ENCODE measurements at places on chromosomes 3 and 15.

DNA sequence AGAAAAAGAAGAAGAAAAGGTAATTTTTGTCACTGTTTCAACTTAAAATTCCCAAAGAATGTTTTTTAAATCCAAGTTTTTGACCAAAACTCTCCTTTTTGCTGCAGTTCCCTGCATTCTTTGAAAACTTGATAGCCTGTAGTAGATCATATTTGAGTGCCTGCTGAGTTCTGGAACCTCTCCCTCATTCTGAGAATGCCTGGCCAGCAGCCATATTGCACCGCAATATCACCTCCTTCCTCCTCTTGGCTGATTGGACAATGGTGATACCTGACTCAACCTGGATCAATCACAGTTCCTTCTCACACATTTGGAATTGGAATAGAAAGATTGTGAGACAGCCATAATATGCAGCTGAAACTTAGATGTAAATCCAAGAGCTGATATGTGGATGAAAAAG lies 97.6 kb upstream of the GAP43 start:
- no peak for DNase-seq

DNA sequence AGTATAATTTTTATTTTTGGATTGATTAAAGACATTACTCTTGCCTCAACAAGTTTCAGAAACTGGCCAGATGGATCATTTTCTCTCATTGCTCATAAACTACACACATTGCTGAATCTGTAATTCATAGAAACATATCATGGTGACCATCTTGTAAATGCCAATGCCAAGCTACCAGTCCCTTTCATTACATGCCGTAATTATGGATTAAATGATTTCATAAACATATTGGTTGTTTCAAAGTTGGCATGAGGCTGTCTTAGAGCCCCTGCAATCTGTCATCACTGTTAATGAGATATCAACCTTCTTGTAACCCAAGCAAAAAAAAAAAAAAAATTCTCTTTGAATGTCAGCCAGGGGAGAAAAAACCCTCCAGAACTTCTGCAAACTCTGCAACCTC lies 112.2 kb downstream of the DCLK3 start:
- DNase-seq: no peak

DNA sequence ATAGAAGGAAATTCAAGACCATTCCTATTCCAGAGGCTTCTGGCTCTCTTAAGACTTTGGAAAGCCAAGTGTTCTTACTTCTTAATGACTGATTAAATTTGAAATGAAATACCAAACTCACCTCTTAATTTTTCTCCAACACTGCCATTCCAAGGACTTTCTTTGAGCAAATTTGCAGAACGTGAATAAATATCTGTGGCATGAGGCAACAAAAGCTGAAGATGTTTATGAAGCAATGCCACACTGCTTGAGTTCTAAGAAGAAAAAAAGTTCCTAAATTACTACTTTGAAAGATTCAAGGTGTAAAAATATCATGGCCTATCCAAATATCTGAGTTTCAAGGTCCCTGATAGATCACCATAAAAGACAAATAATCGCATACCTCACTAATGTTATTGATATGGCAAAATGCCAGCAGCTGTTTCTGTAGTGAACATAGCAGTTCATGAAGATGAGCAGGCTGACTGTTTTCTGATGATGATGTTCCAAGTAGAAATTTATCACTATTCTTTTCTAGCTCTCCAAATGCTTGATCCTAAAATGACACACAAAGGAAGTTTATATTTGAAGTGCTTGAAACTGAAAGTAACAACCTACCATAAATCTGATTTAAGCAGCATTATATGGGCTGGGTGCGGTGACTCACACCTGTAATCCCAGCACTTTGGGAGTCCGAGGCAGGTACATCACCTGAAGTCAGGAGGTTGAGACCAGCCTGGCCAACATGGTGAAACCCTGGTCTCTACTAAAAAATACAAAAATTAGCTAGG lies 104.4 kb downstream of the HERC1 start:
- DNase-seq: no peak

- DNase-seq: no peak
These were observed 48.2 kb upstream of the TEX264 start for GRCh38 chr3:51622868-51623267.

DNA sequence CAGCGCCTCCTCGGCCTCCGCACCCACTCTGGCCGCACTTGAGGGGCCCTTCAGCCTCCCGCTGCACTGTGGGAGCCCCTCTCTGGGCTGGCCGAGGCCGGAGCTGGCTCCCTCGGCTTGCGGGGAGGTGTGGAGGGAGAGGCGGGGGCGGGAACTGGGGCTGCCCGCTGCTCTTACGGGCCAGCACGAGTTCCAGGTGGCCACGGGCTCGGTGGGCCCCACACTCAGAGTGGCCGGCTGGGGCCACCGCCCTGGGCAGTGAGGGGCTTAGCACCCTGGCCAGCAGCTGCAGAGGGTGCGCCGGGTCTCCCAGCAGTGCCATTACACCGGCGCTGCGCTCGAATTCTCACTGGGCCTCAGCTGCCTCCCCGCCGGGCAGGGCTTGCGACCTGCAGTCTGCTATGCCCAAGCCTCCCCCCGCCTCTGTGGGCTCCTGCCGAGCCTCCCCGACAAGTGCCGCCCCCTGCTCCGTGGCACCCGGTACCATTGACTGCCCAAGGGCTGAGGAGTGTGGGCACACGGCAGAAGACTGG lies 167.1 kb upstream of the PLSCR5 start:
- no peak for DNase-seq

- no peak for DNase-seq
These were observed 31.6 kb upstream of the FAM174B start for GRCh38 chr15:92687195-92687602.

- DNase-seq: no peak
These were observed 342.2 kb upstream of the TPRG1 start for GRCh38 chr3:188829576-188829975.

GRCh38 chr3:129699612-129700011 lies 93.1 kb upstream of the PLXND1 start:
- DNase-seq: no peak

DNA sequence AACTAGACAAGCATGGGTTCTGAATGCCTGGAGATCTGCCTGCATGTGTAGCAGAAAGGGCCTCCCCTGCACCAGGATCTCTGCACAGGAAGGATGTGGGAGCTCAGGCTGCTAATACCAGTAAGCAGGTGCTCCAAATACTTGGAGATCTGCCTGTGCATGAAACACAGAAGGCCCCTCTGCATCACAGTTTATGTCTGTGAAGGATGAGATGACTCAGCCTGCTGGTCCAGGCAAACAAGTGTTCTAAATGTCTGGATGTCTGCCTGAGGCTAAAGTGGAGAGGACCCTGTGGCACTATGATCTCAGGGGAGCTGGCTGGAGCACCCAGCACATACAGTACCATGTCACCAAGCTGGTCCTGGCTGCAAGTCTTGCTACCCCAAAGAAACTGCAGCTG lies 678.8 kb downstream of the MCTP2 start:
- DNase-seq: no peak

GRCh38 chr15:50854601-50855490 lies 53.6 kb upstream of the AP4E1 start:
- no peak for DNase-seq

- DNase-seq: no peak
These were observed 65.9 kb downstream of the SLCO2A1 start for GRCh38 chr3:133963657-133964396.

DNA sequence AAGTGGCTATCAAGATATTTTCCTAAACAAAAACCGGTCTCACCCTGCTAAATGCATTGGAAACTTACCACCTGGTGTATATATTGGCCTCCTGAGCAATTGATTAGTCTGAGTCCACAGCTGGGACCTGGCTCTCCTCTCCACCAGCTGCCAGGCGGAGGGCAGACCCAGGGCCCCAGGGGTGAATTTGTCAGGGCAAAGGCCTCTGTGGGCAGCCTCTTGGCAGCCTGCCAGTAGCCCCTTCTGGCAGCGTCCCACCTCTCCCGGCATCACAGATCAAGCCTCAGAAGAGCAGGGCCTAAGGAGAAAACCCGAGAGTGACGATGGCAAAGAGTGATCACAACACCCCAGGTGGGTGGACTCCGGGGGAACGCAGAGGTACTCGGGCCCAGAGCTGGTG lies 43.0 kb upstream of the IDH2 start:
- DNase-seq: no peak

GRCh38 chr15:72592097-72592496 lies 62.4 kb upstream of the GOLGA6B start:
- no peak for DNase-seq

- peak; percentile 48 for DNase-seq
These were observed 20.4 kb upstream of the PLXND1 start for GRCh38 chr3:129626744-129627349.

DNA sequence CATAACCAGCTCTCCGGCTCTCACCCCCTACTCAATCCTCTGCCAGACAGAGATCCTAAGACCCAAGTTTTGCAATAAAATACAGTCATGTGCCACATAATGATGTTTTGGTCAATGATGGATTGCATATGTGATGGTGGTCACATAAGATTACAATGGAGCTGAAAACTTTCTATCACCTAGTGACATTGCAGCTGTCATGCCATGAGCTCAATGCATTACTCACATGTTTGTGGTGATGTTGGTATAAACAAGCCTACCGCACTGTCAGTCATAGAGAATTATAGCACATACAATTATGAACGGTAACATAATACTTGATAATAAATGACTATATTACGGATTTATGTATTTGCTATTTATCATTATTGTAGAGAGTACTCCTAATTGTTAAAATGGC lies 26.9 kb upstream of the SAMMSON start:
- no peak for DNase-seq

- DNase-seq: no peak
These were observed 5.2 kb upstream of the ZXDC start for GRCh38 chr3:126480861-126481260.

DNA sequence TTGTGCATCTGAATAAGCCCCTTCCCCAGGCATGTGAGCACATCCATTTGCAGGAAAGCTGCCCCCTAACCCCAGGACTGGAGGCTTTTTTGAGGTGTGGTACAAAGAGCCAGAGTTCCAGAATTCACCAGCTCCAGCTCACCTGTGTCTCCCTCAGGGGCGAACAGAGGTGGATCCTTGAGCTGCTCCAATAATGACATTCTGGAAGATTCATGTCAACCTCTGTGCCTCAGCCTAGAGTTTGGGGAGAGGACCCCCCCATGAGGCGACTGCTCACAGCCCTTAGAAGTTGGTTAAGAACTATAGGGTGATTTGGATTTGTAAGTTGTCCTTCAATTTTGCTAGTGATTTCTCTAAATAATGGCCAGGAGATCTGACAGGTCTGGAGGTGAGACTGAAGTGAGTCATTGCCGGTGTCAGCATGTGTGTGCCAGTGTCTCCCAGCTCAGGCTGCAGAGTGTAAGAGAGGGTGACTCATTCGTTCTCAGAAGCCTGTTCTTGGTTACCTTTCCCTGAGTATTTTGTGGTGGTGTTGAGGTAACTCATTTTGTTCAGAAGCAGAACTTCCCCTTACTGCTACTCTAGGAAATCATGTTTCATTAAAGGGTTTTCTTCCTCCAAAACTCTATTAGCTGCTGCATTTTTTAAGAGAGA lies 136.9 kb upstream of the TOPAZ1 start:
- DNase-seq: no peak

DNA sequence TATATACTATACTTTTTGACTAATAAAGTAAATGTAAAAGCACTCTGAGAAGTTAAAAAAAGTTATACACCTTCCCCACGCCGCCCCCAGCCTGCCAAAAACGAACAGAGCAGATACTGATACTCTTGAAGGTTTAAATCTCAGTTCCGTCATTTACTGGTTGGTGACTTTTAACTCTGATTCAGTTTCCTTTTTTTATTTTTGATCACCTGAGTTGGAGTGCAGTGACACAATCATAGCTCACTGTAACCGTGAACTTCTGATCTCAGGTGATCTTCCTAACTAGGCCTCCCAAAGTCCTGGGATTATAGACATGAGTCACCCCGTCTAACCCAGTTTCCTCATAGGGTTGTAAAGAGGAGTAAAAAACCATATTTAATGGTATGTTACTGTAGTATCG lies 3.3 kb upstream of the TIPIN start:
- no peak for DNase-seq

GRCh38 chr3:98556164-98557130 lies 24.7 kb downstream of the GPR15 start:
- DNase-seq: peak; percentile 98

GRCh38 chr3:115517457-115518050 lies 105.8 kb upstream of the GAP43 start:
- no peak for DNase-seq

GRCh38 chr15:65723876-65724275 lies 68.2 kb downstream of the DENND4A start:
- DNase-seq: no peak

GRCh38 chr3:64138656-64139375 lies 86.5 kb downstream of the PRICKLE2 start:
- no peak for DNase-seq

DNA sequence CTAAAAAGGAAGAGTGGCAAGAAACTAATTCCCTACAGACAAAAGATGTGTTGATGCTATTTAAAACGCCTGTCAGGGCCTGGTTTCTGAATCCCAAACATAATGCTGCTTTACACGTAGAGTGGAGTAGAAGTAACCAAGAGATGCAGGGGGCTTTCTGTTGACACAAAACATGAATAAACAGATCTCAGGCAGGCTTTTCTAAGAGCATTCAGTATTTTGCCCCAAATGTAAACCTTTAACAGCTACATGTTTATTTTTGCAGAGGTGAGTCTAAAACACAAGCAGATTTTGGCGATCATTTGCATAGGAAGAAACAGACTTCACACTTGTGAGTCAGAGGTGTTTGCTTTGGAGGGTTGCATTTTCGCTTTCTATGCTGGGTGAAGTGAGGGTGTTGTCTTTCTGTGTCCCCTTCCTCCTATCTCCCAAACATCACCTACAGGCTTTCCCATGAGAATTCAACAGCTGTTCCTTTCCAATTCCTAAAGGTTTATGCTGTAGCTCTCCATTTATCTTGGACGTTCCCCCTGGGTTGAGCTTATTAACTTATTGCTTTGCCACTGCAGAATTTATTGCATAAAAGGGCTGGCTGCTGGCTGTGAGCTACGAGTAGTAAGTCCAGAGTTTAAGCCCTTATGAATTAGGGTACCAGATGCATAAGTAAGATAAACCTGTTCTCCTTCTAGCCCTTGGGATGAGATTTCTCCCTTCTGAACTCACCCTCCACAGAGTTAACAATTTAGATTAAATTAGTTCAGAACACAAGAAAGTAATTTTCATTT lies 156.7 kb downstream of the DIPK2A start:
- DNase-seq: peak; percentile 3

DNA sequence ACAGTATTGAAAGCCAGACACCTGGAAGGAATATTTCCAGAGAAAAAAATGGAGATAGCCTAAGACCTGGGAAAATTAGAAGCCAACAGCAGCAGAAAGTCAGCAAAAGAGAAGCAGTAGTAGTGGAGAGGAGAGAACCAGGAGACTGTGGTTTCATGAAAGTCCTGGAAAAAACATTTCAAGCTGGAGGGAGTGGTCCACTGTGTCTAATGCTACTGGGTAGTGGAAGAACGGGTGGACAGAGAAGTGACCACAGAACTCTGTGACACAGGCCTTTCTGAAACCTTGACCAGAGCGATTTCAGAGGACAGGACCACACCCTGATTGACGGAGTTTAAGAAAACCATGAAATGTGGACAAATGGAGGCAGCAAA lies 15.3 kb upstream of the SH3BP5 start:
- DNase-seq: no peak

GRCh38 chr3:83559082-83559481 lies 1399.7 kb upstream of the CADM2 start:
- DNase-seq: no peak
